Mesendoderm (in vitro differentiated cells): ENCODE measurements at places on chromosomes 7 and 10.

- no peak for DNase-seq
Observed at GRCh38 chr10:52314822-52315552, 906 bp downstream of the DKK1 start.

- DNase-seq: no peak
Observed at GRCh38 chr7:32500922-32501341, 5.6 kb downstream of the AVL9 start.

DNA sequence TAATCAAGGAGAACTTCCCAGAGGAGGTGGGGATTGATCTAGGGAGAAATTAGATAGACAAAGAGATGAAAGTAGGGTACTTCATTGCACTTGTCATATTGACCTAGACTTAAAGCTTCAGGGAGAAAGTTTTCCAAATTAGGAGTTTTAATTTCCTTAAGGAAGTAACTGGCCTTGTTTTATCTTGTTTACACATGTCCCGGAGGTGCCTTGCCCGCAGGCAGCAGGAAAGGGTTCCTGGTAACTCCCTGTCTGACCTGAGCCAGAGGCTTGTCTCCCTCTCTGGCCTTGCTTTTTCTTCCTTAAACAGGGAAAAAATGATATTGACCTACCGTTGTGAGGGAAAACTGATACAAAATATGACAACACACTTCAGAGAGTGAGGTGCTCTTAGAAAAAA lies 181.6 kb downstream of the EVX1 start:
- DNase-seq: no peak

DNA sequence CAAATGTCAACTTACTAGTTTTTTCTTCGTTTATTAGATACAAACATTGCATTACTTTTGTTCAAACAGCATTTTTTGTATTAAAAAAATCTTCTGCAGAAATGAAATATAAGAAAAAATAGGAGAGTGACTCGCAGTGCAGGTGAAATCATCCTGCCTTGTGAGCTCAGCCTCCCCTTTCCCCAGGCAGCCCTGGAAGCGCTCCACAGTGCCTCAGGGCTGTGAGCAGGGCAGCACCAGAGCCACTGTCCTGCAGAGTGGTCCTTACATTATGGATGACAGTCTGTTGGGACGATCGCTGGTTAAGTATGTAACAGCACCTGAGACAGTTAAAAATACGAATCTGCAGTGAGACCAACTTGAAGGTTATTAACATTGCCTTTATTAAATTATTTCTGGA lies 695.4 kb upstream of the POM121L12 start:
- DNase-seq: no peak

DNA sequence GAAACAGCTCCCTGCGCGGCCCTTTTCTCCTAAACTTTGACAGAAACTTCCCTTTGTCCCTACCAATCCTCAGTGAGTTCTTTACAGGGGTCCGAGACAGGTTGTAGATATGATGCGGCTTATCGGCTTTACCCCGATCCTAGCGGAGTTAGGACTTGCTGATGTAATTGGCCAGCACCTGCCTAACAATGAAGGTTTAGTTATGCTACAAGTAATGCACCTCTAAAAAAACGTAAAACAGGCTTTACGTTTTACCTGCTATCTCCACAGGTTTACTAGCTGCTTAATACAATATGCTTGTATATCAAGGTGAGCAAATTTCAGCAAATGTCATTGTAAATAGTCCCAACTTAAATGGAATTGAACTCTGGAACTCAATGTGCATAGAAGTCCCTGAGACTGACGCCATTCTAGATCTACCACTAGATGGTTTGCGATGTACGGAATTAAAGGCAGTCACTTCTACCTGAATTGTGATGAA lies 697 bp upstream of the SNX13 start:
- DNase-seq: peak; percentile 73

DNA sequence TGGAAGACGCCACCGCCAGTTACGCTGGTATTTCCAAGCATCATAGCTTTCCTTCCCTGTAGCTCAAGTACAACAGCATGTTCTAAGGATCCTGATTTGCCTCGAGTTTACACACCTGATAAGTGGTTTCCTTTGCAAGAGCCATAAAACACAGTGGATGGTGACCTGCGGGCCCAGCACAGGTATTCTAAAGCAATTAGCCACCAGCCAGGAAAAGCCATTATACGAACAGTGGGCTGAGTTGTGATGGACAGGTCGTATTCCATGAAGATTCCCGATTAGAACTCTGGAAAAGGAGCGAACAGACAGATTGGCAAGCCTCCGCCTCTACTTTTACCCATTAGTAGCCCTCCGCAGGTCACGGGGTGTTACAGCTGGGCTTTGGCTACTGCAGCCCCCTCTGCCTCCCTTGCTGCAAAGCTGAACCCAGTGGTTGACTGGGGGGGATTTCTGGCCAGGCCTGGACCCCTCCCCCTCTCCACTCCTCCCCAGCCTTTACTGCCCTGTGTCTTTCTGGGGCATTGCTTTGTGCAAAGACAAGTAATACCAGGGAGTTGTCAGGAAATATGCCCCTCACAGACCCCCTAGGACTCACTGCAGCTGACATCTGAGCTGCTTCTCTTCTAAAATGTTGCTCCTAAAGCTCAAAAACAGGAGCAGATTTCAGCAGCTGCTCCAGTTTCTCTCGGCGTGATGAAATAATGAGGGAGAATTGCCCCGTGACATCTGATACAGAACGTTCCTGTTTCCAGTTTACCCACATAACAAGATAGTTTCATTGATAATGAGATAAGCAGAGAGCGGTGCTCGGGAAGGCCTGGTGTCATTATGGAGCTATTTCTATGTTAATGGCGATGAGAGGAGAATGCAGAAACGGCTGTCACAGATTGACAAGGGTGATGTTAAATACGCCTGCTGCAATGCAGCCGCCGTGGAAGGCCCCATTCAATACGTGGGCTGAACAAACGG lies 214.4 kb downstream of the CCSER2 start:
- peak; percentile 84 for DNase-seq

DNA sequence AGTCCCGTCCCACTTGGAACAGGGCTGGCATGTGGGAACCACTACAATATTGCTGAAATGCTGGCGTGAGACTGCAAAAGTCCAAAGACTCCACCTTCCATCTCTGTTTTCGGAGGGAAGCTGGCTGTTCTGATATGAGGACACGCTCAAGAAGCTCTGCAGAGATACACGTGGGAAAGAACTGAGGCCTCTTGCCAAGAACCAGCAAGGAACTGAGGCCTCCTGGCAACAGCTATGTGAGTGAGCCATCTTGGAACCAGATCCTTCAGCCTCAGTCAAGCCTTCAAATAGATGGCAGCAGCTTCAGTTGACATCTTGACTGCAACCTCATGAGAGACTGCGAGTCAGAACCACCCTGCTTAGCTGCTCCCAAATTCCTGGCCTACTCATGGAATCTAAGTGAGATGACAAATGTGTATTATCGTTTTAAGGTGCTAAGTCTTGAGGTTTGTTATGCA lies 30.8 kb downstream of the SGMS1 start:
- no peak for DNase-seq

GRCh38 chr7:147079083-147079482 lies 962.5 kb downstream of the CNTNAP2 start:
- peak; percentile 13 for DNase-seq
